ENCODE measurements at places on chromosomes 7 and 10.

DNA sequence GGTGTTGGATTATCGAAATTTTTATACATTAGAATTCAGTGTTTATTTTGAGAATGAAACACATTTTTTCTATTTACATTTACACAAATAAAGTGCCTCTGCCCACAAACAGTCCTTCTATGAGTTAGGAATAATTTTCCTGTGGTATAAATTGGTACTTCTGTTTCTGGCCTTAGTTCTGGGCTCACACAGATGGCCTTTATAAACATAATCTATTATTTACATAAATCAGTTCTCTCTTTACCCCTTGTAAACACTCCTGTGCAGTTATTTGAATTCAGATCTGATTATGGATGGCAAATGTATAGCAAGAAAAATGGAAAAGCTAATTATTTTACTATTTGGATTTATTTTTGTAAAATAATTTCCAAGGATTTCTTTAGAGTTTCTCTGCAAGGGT lies 143.2 kb downstream of the PRKG1 start:
- no peak for DNase-seq

DNA sequence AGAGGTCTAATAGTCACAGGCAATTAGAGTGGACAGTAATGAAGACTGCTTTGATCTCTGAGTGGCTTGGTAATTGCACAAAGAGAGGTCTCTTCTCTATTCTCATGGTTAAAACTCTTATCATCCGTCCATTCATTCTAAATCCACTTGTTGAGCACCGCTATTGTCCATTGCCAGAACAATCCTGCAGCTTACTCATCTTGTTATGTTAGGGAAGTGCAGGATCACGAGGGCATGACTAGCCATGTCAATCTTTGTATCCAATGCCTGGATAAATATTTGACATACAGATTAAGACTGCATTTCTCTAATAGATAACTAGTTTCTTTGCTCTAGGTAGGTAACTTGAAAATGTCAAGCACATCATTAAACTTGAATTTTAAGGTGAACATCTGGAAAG lies 14.9 kb downstream of the SFTPD start:
- no peak for DNase-seq

DNA sequence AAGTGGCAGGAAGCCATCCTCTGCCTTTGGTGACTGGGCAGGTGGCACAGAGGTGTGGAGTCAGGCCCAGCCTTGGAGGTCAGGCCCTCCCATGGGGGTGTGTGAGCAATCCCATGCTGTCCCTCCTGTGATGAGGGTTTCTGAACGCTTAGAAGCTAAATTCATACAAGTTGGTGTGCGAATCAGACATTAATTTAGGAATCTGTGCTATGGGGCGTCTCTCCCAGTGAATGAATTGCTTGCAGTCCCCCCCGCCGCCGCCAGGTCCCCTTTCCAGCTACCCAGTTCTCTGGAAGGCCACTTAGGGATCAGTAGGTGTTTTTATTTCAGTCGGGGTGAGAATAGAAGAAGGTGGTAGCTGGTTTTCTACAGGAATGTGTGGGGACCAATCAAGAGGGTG lies 37.5 kb downstream of the LRRC18 start:
- DNase-seq, result no peak

DNA sequence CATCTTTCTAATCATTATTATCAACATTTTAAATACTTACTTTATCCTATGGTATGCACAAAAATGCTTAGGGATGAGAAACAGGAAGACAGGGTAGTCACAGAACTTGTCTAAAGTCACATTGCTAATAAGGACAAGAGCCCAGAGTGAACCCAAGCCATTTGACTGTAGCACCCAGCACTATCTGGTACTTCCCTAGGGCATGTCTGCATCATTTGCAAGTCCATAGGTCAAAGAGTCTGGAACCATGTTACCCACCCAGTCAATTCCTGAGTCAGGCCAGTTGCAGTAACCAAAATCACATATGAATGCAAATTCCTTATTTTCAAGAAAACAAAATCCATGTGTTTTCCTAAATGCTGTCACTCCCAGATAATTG lies 19.1 kb downstream of the ASAH2 start:
- DNase-seq, result no peak

- DNase-seq, result no peak
Observed at GRCh38 chr10:3525832-3526449, 259.1 kb downstream of the KLF6 start.

All from activated CD4-positive, CD25-positive, alpha-beta regulatory T cell (primary cell).